ENCODE measurements at places on chromosomes 5 and 9.

DNA sequence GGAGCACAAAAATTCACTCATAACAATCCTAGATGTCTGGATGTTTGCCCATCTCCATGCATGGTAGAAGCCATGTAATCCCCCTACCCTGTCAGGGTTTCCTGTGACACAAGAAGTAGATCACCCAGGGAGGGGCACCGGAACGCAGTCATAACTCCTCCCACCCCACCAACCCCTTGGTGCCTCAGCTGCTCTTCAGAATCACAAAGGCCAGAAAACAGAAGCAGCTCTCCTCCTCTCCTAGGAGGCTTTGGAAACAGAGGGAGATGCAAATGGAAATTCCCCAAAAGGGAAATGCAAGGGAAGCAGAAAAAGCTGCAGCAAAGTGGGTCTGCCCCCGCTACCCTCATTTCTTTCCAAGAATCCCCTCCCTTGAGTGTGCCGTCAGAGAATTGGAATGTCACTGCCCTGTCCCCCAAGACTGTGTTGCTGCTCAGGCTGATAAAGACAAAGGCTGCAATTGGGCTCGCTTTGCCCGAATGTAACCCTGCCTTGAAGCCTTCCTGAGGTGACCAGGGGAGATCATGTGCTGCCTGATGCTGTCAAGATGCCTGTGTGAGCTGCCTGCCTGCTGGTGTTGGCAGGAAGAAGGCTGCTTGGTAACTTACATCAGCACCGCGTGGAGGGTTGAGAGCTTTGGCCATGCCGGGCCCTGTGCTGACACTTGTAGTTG lies 65.5 kb upstream of the ABCA1 start:
- no peak for DNase-seq

GRCh38 chr5:38471709-38472108 lies 84.7 kb downstream of the LIFR start:
- no peak for DNase-seq

DNA sequence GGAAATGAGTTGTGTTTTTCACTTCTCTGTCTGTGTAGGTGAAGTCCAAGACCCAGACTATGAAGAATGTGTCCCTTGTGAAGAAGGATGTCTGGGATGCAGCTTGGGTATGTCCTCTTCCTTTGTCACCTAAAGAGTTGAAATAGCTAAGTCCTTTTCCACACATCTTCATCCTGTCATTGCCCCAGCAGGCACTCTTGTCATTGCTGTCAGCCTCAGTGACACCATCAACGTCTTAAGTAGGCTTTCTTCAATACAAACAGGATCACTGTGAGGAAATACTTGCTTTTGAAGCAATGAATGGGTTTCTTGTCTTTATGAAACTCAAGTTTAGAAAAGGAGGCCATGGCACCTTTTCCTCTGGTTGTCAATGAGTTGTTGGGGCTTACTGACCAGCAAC lies 153.6 kb downstream of the RFK start:
- DNase-seq: no peak

DNA sequence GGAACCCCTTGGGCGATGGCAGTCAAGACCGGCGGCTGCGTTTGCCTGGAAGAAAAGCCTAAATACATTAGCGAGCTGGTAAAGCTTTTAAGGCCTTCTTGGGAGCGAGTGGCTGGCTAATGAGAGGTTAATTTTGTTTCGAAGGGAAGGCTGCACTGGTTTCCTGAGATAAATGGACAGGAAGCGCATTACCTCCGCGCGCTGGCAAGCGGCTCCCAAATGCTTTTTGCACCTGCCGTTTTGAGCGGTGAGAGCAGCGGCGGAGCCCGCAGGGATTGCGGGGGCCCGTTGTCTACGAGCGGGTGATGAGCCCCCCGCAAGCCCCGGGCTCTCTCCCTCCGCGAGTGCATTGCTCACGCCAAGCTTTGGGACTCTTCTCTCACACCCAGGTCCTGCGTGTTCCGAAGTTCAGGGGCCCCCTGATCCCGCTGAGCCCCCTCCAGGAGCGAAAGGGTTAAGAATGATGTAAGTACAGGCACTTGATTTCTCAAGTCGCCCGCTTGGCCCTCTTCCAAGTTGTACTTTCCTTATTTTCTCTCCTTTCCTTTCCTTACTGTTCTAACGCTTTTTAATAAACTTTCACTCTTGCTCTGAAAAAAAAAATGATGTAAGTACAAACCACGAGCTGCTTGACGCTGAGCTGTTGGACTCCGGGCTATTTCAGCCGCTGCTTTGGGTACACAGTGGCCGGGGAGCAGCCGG lies 3.1 kb upstream of the RGMB start:
- DNase-seq: peak; percentile 3

- no peak for DNase-seq
These were observed 25.7 kb upstream of the GCNT4 start for GRCh38 chr5:75078027-75078426.

DNA sequence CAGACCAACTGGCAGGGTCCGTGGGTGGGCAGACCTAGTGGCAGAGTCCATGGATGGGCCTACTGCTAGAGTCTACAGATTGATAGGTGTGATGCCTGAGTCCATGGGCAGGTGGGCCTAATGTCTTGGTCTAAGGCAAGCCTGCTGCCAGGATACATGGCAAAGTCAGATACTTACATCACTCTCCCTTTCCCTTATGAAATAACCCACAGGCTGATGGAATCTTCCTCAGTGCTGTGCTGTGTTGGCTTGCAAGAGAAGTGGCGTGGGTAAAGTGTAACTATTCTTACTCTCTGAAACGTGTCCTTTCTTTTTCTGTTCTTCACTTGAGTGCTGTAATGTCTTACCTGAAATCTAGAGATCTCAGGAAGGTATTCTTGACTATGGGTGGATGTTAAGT lies 67.3 kb upstream of the ADRB2 start:
- DNase-seq: no peak

DNA sequence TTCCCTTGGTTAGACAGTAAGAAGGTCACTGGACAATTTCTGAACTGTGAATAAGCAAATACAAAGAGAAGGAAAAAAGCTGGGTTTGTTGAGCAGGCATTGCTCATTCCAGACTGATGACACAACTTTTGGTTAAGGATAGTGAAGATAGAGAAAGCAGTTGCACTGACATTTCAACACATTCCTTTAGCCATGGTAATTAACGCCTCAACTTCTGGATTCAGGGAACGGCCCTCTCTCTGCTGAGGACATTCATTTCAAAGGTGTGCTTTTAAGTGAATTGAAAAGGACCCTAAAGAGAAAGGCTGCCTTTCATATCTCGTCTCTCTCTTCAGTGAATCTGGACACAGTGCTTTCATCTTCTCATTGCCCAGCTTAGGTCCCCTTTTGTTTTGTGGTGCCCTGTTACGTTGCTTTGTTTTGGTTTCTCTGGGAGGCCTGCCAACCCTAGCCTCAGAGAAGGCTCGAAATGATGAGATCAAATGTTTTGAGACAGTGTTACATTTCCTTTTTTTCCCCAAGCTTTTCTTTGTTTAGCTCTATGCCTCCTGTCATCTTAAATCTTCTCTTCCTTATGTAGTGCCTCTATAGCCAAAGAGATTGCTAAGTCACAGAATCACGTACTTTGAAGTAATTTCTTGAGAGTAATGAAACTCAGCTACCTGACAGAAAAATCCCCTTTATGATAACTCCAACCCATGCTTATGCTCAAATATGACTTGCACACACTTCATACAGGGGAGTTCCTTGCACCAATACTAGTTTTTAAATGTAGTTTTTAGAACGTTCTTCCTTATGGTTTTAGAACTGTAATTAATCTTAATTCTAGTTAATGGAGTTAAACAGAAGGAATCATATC lies 94.4 kb upstream of the IFNE start:
- DNase-seq: no peak

- DNase-seq: no peak
These were observed 109.2 kb downstream of the FBXL7 start for GRCh38 chr5:15609076-15609725.

- no peak for DNase-seq
These were observed 12.3 kb downstream of the PHF19 start for GRCh38 chr9:120864719-120865118.

DNA sequence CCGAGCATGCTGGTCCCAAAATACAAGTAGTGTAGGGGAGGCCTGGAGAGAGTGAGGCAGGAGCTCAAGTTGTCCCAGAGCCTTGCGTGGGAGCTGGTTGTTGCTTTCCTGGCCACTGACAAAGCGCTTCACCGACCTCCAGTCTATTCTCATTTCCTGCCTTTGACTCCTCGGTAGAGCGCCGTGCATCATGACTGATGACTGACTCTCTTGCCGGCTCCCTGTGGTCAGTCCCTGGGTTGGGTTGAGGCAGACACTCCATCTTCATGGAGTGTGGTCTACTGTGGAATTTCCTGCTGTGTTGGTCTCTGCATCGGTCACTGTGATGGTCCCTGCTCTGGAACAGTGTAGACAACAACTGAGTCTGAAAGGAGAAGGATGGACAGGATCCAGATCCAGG lies 175.1 kb upstream of the S1PR3 start:
- DNase-seq: no peak

DNA sequence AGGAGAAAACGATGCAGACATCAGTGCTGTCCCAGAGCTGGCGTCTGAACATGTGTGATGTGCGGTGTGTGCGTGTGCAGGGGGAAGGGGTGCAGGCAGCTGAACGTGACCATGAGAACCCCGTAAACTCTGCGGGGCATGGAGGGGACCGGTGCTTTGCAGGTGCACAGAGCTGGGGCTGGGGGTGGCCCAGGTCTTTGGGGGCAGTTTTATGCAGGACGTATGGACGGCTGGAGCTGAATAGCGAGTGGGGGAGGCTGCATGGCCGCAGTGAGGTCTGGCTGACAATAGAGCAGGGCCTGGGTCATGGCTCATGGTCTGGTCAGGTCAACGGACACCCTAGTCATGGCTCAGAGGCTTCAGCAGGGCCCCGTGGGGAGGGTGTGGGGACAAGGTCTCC lies 3.3 kb upstream of the EXOC3 start:
- no peak for DNase-seq

DNA sequence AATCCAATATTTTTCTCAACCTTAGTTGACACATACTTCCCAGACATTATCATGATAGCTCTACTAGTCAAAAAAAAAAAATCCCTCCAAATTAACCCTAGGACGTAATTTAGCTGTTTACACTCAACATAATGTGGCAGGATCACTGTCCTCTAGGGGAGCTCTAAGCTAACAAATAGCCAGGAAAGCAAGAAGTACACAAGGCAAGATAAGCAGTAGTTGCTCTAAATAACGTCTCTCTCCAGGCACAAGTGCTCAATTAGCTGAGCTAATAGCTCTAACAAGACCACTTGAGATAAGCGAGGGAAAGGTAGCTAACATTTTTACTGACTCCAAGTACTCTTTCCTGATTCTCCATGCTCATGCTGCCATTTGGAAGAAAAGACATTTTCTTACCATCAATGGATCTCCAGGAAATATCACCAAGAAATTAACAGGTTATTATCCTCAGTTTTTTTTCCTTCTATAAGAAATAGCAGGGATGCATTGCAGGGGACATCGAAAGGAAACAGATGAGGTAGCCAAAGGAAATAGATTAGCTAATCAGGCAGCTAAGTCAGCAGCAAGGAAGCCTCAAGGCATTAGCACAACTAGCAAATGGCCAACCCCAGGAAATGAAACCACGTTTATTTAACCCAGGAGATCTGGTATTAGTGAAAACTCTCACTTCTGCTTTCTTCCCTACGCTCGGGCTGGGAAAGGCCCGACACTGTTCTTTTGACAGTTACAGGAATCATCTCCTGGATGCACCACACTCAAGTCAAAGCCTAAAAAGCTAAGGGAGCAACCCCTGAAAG lies 614.1 kb downstream of the PTPRD start:
- DNase-seq: no peak

DNA sequence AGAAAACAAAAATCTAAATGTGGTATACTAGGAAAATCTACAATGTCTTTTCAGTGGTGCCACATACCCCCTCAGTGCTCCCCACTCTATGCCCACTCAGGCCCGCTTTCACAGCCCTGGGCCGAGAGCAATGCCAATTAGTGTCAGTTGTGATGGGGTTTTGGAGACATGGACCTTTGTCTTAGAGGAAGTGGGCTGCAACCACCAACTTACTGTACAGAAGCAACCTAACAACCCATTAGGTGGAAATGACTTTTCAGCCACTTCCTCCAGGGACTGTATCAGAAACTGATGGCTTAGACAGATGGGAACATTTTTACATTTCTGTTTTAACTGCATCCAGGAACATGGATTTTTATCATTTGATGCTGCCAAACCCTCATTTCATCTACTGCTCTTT lies 268.0 kb downstream of the BNC2 start:
- no peak for DNase-seq

- DNase-seq: no peak
These were observed 3.2 kb downstream of the MAP1B start for GRCh38 chr5:72110394-72111013.

GRCh38 chr5:159899067-159900049 lies 16.9 kb upstream of the ADRA1B start:
- no peak for DNase-seq

DNA sequence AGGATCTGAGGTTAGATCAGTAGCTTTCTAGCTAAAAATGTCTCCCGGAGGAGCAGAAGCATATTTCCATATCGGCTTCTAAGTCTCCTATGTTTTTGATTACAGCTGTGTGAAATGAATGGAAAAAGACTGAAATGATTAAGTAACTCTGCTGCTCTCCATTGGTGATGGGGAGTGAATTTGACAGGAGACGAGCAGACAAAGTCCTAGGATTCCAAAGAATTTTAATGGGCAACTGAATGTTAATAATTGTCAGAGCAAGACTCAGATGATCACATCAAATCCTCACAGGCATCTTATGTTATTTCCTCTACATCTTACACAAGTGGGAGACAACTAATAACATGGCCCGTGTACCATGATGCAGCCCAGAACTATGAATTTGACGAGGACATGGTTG lies 66.8 kb downstream of the LIX1 start:
- no peak for DNase-seq

- no peak for DNase-seq
These were observed 199.4 kb downstream of the GAPVD1 start for GRCh38 chr9:125460883-125461635.

DNA sequence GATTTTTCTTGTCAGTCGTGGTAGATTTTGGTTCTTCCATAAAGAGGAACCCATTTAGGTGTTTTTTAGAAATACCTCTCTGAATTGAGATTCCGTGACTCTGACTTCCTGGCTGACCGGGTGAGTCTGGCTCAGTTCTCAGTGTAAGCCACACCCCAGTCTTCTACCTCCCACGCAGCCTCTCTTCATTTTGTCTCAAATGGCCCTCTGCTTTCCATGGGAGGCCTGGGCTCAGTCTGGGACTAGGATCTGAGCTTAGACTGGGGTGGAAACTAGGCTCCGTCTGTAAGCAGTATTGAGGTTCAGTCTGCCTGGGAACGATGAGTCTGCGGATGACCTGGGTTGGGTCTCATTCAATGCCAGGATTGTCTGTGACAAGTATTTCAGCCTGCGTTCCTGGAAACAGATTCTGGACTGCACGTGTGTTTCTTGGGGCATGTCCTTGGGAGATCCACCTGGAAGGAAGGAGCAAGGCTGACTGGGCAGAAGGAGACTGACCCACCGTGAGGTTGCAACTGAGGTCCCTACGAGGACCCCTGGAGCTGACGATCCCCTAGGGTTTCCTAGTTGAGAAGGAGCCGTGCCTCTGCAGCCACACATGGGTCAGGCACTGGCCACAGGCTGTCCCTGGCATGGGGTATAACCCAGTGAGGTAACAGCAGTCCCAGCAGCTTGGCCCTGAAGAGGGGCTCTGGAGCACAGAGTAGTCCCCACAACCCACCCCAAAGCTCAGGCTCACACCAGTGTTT lies 12.4 kb upstream of the CRB2 start:
- no peak for DNase-seq

Measured in stimulated activated CD4-positive, alpha-beta T cell treated with anti-CD3 and anti-CD28 coated beads, Interleukin-12 subunit alpha, Interleukin-12 subunit beta, amount 100 ng/mL, for 24 hours (primary cell).